NCI-H1105 (cell line): ENCODE measurements at places on chromosomes 16 and 17.

DNA sequence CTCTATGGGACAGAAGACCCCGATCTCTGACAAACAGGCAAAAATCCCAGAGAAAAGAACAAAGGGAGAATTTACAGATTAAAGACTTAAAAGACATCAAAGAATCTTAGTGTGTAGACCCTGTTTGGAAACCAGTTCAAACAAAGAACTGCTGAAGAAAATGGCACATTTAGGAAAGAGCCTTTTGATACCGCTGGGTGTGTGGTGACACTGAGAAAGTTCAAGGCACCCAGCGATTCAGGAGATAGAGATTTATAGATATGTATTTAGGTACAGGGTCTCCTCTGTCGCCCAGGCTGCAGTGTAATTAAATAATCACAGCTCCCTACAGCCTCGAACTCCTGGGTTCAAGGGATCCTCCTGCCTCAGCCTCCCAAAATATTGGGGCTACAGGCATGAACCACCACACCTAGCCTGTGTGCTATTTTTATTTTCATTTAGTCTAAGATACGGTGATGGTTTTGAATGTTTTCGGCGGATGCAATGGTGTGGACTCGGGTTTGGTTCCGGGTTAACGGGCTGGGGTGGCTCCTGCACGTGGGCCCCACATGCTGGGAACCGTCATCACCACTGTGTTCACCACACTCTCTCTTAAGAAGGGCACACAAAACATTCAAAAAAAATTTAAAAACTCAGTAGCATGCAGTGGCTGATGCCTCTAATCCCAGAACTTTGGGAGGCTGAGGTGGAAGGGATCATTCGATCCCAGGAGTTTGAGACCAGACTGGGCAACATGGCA lies 114.0 kb downstream of the ZNF778 start:
- no peak for DNase-seq

- DNase-seq: no peak
Observed at GRCh38 chr17:27376637-27377547, 79.4 kb upstream of the KSR1 start.

DNA sequence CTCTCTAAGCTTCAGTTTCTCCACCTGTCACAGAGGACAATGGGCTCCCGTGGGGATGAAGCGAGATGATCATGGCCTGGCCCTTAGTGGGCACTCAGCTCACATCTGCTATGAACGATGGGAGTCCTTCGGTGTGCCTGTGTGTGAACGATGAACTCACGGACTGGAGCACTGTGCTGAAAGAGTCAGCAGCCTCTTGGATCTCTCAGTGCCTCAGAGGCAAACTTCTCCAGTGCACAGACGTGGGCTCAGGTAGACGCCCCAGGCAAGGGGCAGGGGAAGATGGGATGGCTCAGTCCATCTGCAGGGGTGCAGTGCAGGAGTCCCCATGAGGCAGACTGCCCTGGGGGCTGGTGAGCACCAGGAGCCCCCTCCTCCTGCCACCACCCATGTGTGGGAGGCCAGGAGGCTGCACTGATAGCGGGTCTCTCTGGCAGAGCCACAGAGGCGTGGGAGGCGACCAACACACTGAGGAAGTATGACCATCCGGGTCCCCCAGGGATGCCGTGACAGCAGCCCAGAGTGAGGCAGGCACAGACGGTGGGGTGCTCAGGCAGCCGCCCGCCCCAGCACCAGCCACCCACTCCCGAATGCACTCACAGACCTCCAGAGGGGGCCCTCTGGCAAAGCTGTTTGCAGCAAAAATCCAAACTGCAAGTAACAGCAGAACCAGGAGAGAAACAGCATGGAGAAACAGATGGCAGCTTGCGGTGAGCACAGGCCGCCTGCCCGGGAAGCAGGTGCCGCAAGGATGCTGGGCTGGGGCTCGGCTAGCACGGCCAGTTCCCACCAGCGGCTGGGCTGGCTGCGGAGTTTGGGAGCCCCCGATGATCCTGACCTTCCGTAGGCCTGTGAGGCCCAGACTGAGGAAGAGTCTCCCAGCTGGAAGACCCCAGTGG lies 82.7 kb downstream of the RPH3AL start:
- DNase-seq: no peak

DNA sequence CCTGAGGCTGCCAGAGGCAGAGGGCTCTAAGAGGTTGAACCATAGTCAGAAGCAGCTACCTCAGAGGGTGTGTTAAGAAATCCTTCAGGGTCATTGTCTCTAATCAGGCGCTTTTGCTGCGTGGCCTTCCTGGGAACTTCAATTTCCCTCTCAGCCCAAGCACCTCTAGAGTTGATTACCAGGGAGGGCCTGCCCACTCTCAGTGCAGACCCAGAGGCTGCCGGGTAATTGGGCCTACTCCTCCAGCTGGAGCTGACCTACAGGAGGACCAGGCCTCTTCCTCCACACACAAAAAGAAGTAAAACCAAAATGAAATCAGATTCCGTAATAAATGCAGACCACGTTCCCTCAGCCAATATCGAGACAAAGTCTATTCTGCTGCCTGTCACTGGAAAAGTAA lies 305.0 kb upstream of the CCL2 start:
- no peak for DNase-seq

GRCh38 chr16:31695667-31696066 lies 168.0 kb downstream of the AHSP start:
- no peak for DNase-seq

GRCh38 chr17:3693829-3694231 lies 2.1 kb downstream of the P2RX5 start:
- no peak for DNase-seq

GRCh38 chr16:14070877-14071575 lies at the start of gene MRTFB:
Gene MRTFB (plus strand): TSS chr16:14071319. CDS start chr16:14140607, 69,288 bp downstream.
- peak; percentile 75 for DNase-seq

- no peak for DNase-seq
Observed at GRCh38 chr16:64470916-64471315, 650.9 kb downstream of the CDH11 start.

- DNase-seq: no peak
Observed at GRCh38 chr17:30296499-30297080, 4.8 kb upstream of the BLMH start.

DNA sequence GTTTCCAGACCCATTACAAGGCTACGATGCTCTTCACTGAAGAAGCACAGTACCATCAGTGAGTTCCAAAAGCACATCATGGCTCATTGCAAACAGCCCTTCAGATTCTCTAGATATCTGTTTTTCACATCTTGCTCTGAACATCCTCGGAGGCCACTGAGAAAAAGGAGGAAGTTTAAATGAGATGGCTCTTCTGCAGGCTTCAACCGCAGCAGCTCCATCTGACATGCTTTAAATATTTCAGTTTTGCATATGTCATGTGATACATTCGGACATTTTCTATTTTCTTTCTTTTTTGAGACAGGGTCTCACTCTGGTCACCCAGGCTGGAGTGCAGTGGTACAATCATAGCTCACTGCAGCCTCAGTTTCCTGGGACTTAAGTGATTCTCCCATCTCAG lies 396.8 kb downstream of the NPIPA8 start:
- DNase-seq: no peak

GRCh38 chr17:70882504-70882903 lies 713.2 kb downstream of the KCNJ2 start:
- DNase-seq: no peak

DNA sequence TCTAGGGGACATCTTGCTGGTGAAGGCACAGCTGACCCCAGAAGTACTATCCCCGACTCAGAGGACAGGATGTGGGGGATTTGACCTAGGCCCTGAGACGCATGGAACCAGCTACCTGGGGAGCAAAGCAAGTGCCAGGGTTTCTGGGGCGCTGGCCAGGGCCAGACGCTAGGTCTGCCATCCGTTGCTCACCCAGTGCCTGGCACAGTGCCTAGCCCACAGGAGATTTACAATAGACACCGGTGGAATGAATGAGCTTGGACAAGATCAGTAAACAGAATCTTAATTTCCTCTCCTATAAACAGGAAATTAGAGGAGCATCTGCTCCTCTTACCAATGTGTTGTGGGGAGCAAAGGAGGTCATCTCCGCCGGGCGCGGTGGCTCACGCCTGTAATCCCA lies 5.0 kb downstream of the RPRML start:
- DNase-seq: no peak

DNA sequence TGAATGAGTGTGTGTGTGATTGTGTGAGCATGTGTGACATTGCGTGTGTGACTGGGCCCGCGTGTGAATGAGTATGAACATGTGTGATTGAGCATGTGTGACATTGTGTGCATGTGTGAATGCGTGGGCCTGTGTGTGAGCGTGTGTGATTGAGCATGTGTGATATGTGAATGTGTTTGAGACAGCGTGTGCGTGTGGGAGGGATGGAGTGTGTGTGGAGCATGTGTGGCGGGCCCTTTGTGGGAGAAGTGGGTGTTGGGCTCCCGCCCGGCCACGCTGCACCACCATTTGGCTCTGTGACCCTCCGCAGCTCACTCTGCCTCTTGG lies 22.7 kb upstream of the GSE1 start:
- DNase-seq: no peak
